CD4-positive, alpha-beta T cell treated with Interleukin-17A for 4 hours (primary cell): ENCODE measurements at places on chromosomes 3 and 15.

- no peak for DNase-seq
Observed at GRCh38 chr15:61750271-61751084, 309.8 kb downstream of the VPS13C start.

GRCh38 chr3:111956995-111957734 lies 21.7 kb upstream of the ABHD10 start:
- DNase-seq, result no peak

GRCh38 chr3:126947429-126947828 lies 35.5 kb upstream of the PLXNA1 start:
- no peak for DNase-seq

- DNase-seq, result no peak
Observed at GRCh38 chr15:27885201-27885600, 213.9 kb downstream of the OCA2 start.

DNA sequence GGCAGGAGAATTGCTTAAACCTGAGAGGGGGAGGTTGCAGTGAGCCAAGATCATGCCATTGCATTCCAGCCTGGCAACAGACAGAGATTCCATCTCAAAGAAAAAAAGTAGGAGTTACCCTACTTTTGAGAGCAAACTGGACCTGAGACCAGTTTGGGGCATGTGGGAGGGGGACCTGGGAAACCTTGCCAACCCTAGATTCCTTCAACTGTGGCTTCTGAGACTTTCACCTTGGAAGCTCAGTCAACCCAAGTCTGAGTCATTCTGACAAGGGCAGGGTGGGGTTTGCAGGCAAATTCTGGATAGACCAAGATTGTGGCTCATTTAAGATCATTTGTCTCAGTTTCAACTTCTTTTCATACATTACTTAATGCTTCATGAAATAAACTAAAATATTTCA lies 23.8 kb upstream of the SIAH2 start:
- DNase-seq, result no peak

DNA sequence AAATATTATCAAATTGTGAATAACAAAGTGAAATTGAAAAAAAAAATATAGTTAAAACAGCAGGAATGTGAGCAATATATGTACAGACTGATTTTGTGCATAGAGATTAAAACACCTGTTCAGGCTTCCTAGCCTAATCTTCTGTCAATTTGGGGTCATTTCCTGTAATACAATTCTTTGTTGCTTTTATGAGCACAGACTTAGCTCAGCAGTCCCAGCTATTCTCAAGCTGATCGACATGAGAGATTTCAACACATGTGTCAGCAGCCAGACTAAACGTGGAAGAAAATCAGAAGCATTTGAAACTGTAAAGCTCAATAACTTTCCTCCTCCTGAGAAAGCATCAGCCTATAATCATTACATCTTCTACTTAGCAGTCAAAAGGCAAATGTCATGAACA lies 1.6 kb upstream of the FHIT start:
- DNase-seq, result no peak

DNA sequence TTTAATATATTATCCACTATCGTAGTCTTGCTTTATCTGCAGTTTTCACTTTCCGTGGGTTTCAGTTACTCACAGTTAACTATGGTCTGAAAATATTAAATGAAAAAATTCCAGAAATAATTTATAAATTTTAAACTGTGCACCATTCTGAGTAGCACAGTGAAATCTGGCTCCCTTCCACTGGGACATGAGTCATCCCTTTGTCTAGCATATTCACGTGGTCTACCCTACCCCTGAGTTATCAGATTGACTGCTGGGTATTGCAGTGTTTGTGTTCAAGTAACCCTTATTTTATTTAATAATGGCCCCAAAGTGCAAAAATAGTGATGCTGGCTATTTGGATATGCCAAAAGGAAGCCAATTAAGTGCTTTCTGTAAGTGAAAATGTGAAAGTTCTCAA lies 539.5 kb upstream of the AGTR1 start:
- no peak for DNase-seq

DNA sequence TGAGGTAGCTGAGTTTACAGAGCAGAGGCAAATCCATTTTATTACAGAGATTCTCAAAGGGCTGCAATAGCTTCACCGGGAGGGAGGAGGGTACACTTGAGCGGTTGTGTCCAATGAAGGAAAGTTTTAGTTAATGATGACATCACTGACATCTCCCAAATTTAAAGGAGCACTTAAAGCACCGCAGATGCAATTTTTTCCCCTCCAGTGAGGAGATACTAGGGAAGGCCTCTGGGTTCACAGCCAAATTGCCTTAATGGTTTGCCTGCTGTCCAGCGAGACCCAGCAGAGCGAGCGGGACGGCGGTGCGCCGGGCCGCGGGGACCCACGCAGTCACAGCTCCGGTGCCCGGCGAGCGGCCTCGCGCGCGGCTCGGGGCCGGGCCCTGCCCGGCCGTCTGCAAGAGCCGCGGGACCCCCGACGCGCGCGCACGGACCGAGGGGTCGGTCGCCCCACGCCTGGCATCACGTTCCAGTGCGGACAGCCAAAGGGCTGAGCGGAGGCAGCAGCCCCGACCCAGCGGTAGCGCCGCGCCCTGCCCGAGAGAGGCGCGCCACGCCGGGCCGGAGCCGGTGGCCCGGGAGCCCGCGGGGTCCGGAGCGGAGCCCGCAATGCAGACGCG lies 160.5 kb upstream of the CHRNA7 start:
- peak; percentile 5 for DNase-seq

- DNase-seq, result no peak
Observed at GRCh38 chr3:19938295-19938627, 4.2 kb upstream of the EFHB start.

GRCh38 chr15:98445315-98445714 lies 203.0 kb upstream of the IGF1R start:
- DNase-seq, result no peak

DNA sequence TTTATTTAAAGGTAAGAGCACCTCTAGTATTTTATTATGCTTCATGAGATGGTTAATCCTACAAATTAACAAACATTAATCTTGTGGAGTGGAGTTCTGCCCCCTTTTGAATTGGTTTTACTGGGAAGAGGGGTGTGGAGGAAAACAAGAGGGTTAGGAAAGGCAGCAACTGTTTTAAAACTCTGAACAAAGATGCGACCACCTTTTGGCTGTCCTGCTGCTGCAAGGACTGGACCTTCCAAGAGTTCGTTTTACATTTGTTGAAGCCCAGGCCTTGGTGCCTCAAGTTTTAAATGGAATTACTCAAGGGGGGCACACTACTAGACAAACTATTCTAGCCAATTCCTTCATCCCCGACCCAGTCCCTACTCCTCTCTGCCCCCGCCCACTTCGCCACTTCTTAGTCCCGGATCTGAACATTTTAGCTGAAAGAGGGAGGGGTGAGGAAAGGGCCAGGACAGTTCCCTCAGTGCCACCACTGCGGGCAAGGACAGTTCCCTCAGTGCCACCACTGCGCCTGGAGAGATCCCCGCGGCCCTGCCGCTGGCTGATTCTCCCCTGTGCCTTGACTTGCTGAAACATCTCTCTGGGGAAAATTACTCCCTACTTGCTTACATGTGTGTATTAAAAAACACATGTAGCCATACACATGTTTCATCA lies 11.2 kb downstream of the SOX2 start:
- no peak for DNase-seq

GRCh38 chr3:31255007-31255581 lies 277.6 kb upstream of the STT3B start:
- DNase-seq, result no peak

DNA sequence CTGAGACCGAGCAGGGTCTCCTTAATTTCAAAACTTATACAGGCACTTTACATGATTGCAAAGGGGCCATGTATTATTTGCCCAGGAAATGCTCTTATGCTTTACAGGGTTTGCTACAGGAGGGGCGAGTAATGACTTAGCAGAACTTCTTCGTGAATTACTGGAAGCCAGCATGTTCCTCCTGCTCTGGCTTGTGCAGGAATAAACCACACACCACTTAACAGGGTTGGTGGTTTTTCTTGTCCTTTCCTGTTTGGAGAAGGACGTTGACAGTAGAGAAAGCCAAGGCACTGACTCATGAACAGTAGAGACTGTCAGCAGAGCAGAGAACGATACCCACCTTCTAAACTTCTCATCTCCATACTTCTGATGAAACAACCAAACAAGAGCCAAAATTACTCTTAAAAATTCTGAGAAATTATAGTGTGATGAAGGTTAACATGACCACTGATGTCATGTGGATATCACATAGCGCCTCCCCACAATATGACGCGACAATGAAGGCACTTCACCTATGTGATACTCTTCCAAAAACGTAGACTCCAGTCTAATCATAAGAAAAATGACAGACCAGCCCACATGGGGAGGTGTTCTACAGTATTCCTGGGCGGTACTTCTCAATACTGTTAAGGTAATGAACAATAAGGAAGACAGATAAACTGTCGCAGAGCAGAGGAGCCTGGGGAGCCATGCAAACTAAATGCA lies 24.7 kb upstream of the MCTP2 start:
- DNase-seq, result no peak

- DNase-seq, result no peak
Observed at GRCh38 chr3:172213200-172213599, 173.8 kb downstream of the FNDC3B start.

GRCh38 chr3:158330870-158331269 lies 221.0 kb downstream of the RSRC1 start:
- DNase-seq, result no peak

DNA sequence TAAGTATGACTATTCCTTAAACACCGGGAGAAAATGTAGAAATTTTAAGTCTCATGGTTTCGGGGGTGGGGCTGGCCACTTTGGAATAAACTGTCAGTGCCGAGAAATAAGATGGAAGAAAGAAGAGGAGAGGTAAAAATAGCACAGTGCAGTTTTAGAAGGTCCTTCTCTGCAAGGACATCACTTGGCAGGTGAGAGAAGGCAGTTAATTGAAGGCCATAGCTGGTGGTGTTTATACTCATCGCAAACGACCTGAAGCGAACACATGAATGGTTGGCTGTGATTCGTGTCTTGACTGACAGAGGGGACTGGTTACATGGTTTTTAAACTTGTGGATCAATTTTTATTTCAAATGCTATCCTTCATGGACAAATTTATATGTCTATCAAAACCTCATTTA lies 54.9 kb upstream of the SENP5 start:
- DNase-seq, result no peak

GRCh38 chr3:141796889-141797781 lies 33.9 kb downstream of the GRK7 start:
- peak; percentile 57 for DNase-seq

GRCh38 chr15:52984507-52984906 lies 194.4 kb upstream of the ONECUT1 start:
- no peak for DNase-seq

GRCh38 chr15:66841953-66842681 lies 140.1 kb downstream of the SMAD6 start:
- peak; percentile 36 for DNase-seq

GRCh38 chr15:73965758-73966113 lies 26.4 kb downstream of the STOML1 start:
- peak; percentile 39 for DNase-seq

GRCh38 chr3:150227839-150228238 lies 180.3 kb upstream of the TSC22D2 start:
- peak; percentile 21 for DNase-seq

GRCh38 chr15:57639306-57639705 lies 47.6 kb downstream of the MYZAP start:
- no peak for DNase-seq

- no peak for DNase-seq
Observed at GRCh38 chr3:117266806-117267205, 557.2 kb downstream of the TUSC7 start.

DNA sequence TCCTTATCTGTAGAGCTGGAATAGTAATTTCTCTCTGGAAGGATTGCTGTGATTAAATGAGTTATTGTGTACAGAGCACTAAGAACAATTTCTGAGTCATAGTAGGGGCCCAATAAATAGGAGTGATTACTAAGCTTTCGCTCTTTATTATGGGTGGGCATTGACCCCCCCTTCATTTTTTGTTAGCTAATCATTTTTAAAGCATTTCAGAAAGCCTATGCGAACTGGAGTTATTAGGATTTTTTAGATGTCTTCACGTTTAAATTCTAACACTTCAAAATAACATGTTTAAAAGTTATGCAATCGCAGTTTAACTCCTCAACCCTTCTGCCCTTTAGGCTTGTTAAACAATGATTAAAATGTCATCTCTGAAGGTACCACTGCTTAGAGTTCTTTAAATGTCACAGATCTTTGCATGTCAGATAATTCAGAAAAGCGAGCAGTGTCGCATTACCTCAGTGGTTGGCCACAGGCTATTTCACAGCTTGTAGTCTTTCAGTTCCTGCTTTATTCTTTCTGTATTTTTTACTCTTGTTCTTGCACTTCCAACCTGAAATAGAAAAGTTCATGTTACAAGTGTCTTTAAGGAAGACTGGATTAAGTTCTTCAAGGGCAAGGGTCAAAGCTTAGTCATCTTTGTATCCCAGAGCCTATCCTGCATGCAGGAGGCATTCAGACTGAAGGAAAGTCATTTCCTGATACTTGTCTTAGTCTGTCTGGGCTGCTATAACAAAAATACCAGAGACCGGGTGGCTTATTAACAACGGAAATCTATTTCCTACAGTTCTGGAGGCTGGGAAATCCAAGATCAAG lies 102.9 kb downstream of the FNDC3B start:
- no peak for DNase-seq

DNA sequence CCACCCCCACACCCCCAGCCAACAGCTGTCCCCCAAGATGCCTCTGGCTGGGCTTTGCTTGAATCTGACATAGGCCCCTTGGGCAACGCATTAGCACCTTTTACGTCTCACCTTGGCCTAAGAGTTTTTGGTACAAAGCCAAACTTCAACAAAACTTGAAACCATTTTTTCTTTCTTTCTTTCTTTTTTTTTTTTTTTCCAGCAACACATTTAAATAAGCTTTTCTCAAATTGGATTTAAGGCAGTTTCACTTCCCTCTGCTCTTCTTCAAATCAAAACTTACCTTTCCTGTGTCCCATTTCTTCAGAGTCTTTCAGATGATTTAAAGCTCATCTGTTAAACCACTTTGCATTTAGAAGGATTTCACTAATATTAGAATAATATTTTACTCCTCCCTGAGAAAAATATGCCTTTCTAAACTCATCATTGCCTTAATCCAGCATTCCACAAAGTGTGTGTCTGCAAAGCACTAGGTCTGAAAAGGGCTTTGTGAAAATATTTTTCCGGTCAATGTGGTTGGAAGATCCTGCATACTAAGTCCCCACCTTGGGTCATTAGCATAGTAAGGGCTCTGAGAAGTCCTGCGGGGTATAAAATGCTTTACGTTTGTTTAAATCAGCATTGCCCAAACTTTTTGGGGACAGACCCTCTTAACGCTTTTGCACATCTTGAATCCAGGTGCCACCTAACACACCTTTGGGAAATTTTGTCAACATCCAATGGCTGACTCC lies 217.0 kb downstream of the TLE3 start:
- no peak for DNase-seq
